WERI-Rb-1 (cell line): ENCODE measurements at places on chromosomes 12 and 14.

- no peak for DNase-seq
Measured at GRCh38 chr14:54570047-54570446, 3.1 kb downstream of the SAMD4A start.

DNA sequence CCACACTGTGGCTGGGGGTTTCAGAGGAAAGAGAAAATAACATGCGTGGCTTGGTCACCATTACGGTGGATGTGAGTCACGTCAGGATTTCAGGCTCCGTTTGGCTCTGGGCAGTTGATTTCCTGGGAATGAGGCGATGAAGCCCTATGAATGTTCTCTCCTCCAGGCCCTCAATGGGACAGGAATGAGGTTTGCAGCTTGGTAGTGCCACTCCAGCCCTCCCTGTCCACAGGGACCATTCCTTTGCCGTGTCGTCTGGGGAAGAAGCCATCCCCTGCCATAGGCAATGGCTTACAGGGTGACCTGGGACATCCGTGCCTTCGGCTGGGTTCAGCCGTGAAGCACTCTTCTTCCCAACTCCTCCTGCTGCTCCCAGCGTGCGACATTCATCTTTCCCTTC is 95.0 kb downstream of the FBXL14 start:
- no peak for DNase-seq

DNA sequence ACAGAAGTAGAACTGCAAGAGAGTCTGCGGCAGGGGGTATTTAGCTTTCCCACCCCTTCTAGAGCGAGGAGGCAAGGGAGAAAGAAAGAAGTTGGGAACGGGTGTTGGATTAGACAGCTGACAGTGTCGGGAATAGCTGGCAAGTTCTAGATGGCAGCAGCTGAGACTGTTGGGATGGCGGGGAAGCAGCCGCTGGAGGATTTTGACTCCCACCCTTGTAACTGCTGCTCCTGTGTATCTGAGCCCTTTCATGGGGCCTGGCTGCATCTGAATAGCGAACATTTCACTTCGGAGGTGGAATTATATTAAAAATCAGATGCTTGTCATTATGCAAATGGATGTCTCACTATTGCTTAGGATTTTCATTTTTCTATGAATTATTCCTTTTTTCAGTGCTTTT is 104.6 kb downstream of the AACS start:
- no peak for DNase-seq

- no peak for DNase-seq
Measured at GRCh38 chr14:98954349-98955000, 317.5 kb downstream of the BCL11B start.

GRCh38 chr14:49036266-49036665 is 549.9 kb downstream of the RPS29 start:
- no peak for DNase-seq

- no peak for DNase-seq
Measured at GRCh38 chr12:4653257-4653656, 4.3 kb downstream of the NDUFA9 start.

- no peak for DNase-seq
Measured at GRCh38 chr14:24813089-24813815, 179.3 kb upstream of the GZMB start.

- DNase-seq, result no peak
Measured at GRCh38 chr14:94374116-94374515, 14.3 kb downstream of the SERPINA1 start.

DNA sequence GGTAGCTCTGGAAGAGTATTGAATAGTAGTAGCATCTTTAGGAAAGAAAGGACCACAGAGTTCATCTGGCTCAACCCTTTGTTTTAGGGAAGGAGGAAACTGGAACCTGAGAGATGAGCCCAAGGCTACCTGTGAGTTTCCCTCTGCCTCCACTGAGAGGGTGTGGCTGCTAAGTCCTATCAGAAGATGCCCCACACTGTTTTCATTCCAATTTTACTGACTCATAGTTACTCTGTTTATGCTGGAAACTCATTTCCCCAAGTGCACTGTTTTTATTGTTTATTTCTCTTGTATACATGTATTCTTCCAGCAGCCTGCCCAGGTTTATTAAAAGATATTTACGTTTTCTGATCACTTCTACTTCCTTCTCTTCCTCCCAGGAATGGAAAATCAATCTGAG is 127.4 kb upstream of the ARHGAP5 start:
- no peak for DNase-seq

GRCh38 chr12:95316798-95317197 is 99.2 kb downstream of the VEZT start:
- no peak for DNase-seq
